ENCODE measurements at places on chromosomes 7 and 10.

- DNase-seq, result no peak
Observed at GRCh38 chr7:137684776-137685175, 162.0 kb downstream of the DGKI start.

DNA sequence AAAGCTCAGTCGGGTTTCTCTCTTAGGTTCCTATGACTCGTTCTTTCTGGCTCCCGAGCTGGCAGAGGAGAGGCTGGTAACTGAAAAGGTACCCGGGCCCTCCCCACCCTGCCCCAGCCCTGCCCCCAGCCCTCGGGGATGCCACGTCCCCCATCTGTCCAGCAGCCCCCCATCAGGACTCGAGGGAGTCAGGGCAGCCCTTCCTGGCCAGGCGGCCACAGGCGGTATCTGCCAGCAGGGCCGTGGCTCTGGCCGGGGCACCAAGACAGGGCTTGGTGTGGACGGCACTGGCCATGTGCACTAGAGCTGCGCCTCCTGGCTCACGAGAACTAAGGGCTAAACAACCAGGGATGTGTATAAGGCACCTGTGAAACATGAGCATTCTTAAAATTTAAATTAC is 29.7 kb downstream of the KNDC1 start:
- no peak for DNase-seq

- peak; percentile 41 for DNase-seq
Observed at GRCh38 chr10:48363617-48364355, 57.3 kb downstream of the MAPK8 start.

DNA sequence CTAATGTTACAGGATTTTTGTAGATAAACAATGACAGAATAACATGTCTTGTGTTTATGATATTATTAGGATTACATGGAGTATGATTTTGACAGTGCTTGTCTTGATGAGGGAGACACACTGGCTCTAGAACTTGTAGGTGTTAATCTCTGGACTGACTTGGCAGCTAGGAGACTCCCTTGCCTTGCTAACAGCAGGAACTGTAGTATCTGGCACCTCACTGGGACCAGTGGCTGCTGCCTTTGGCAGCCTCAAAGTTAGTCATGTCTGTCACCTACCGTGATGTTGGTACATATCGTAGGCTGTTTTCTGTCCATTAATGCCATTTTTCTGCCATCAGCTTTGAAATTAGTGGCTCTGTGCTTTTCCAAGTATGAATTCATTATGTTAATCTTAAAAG is 261.5 kb downstream of the CDK14 start:
- no peak for DNase-seq

GRCh38 chr7:114415064-114415989 is 712 bp downstream of the FOXP2 start:
- no peak for DNase-seq

- DNase-seq, result no peak
Observed at GRCh38 chr7:158266426-158266816, 321.2 kb downstream of the PTPRN2 start.

DNA sequence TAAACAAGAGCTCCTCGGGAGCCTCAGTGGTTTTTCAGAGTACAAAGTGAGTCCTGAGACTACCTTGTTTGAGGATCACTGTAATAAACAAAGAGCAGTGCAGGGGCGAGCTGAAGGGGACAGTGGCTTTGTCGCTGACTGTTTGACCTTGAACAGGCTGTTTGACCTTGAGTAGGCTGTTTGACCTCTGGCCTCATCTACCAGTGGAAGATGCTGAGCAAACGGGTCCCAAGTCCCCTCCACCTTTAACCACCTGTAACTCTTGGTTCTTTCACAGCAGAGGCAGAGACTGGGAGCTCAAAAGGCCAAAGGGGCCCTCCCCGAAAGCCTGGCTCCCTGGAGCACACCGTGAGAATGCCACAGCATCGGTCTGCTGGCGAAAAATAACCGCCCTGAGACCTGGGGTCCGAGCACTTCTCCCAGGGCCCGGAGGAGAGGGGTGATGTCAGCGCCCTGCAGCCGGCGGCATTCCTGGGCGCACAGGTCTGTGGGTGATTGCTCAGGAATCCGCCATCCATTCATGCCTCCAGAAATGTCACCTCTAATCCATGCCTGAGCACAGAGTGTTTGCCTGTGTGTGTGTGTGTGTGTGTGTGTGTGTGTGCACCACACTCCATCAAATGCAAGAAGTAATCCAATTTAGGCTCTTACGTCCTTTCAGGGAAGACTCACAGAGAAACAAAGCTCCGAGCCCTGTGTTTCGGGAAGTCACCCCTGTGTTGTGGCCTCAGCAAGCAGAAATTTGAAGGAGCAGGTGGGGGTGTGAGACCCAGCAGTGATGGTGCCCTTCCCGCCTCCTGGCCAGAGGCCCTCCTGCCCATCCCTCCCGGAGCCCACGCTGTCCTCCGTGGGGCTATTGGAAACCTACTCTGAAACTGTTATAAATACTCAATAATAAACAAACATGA is 66.5 kb downstream of the ASB13 start:
- DNase-seq, result no peak

DNA sequence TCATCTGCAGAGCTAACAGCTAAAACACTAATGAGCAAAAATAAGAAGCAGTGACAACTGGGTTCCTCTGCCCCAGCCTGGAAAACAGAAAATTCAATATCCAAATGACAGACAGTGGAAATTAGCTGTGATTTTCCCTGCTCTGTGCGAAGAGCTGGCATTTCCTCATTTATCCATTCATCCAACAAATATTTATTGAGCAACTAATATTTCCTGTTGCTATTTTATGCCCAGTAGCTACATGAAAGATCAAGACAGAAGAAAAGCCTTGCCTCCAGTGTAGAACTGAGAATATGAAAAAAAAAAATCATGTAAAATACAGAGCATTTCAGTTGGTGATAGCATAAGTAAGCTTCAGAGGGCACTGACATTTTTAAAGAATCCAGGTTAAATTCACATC is 140.9 kb downstream of the ABCA13 start:
- no peak for DNase-seq

DNA sequence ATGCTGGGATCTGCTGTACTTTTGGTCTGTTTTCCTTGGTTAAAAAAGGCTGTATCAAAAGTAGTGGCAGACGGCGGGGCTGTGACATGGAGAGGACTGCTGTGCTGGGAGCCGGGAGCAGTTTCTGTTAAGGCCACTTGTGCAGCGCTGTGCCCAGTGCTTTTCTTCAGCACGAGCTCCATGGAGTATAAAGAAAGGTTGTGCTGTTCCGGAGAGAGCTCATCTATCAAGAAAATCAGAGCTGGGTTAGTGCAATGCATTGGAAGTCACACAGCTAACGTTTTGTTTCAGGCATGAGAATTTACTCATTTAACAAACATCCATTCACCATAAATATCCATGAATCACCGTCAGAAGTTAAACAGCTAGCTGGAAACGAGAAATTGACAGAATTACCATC is 62.0 kb downstream of the KIAA1549 start:
- DNase-seq, result no peak

GRCh38 chr7:27533652-27534081 is 129.0 kb downstream of the HIBADH start:
- no peak for DNase-seq

DNA sequence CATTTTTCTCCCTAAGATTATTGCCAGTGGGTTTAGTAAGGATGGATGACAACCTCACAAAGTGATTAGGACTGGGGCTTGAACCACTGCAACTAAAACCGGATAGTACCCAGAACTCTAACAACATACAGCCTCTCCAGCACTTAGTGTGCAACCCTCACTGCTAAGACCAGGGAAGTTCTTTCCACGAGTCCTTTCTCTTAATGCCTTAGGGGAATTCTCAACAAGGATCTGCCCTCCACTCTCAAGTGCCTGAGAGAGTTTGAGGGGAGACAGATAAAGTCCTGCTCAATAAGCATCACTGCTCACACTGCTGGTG is 104.6 kb downstream of the NRP1 start:
- DNase-seq, result no peak

DNA sequence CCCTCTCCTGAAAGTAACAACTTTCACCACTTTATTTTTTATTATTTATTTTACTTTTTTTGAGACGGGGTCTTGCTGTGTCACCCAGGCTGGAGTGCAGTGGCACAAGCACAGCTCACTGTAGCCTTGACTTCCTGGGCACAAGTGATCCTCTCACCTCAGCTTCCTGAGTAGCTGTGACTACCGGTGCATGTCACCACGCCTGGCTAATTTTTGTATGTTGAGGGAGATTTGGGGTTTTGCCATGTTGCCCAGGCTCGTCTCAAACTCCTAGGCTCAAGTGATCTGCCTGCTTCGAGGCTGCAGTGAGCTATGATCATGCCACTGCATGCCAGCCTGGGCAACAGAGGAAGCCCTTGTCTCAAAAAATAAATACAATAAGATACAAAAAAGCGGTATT is 14.9 kb upstream of the SLIT1 start:
- DNase-seq, result no peak

- DNase-seq, result no peak
Observed at GRCh38 chr10:6185039-6185716, 17.6 kb upstream of the PFKFB3 start.

DNA sequence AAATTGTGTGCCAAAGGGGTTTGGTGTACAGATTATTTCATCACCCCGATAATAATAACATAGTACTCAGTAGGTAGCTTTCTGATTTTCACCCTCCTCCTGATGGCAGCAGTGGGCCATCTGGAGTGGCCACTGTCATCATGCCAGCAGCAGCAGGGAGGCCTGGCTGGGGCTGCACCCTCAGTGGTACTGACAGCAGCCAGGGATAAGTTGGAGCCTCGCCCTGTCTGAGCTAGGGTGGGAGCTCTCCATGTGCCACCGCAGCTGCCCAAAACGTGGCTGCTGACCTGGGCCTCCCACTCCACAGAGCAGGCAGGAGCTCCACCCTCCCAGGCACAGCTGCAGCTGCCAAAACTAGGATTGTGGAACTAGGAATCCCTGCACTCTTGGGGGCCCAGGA is 700.8 kb upstream of the KCND2 start:
- DNase-seq, result no peak

DNA sequence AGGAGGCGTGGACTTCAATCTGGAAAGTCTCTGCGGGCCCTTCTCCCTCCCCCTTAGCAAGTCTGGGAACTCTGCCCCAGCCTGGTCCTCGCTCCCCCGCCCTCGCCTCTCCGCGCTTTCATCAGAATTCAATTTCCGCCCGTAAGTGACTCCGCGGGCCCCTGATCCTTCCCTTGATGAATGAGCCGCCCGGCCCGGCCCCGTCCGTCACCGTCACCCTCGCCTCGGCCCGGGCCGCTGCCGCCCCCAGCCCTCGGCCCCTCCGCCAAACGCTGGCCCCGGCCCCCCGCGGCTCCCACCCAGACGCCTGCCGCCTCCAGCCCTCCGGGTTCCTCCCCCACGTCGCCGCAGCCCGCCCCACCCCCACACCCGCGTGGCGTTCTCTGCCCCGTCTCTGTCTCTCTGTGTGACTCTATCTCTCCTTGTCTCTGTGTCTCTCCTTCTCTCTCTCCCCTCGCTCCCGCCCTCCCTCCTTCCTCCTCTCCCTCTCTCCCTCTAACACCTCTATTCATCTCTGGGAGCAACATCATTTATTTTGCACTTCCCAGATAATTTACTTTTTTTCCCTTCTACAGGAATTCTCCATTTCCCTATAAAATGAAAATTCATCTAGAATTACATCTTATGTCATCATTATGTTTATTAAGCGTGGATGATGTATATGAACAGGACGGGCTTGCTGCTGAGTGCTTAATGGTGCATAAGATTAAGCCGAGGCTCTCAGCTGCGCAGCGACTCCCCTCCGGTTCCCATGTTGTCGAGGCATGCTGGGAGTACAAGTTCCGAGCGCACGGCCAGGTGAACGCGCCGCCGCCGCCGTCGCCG is 91.2 kb upstream of the PAX2 start:
- DNase-seq, result no peak

GRCh38 chr7:149125189-149125862 is 798 bp downstream of the ZNF425 start:
- DNase-seq, result no peak

GRCh38 chr7:71424166-71425035 is 292.5 kb downstream of the GALNT17 start:
- no peak for DNase-seq

- no peak for DNase-seq
Observed at GRCh38 chr10:24385776-24386175, 176.8 kb downstream of the KIAA1217 start.

- peak; percentile 81 for DNase-seq
Observed at GRCh38 chr10:29691564-29692072, 56.8 kb upstream of the SVIL start.

GRCh38 chr7:92836489-92836999 is at the start of gene CDK6:
CDK6 (minus strand) TSS chr7:92836573; CDS start chr7:92833323, 3,250 bp downstream.
- no peak for DNase-seq

DNA sequence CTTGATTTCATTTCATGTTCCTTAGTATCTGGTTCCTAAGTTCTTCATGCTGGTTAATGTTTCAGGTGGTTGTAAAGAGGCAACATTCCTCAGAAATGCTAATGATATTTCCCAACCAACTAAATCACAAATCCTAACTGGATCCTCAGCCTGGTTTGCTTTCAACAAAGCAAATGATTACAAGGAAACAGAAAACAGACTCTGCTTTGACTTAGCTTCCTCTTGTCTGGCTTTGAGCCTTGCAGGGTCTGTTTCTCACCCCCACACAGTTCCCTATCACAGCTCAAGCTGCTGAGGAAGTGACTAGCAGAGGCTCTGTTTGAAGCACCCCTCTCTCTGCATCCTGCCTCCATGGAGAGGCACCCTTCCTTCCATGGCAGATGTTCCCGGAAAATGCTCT is 130.2 kb upstream of the CTTNBP2 start:
- no peak for DNase-seq

GRCh38 chr7:111424768-111425167 is 137.5 kb downstream of the IMMP2L start:
- peak; percentile 5 for DNase-seq

DNA sequence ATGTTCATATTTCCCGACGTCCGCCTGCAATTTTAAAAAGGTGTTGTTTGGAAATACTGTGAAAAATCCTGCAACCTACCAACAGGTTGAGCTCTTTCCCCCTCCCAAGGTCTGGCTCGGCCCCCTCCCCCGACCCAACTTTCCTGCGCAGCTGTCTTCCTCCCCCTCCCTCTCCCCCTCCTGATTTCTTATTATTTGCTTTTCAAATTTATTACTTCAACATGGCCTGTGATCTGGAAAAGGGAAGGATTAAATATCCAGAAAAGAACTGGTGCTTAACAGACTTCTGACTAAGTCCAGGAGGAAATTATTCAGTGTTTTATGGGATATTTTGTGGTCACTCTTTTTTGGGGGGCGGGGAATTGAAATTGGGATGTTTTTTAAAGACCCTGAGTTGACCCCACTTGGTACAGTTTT is 2.4 kb downstream of the ARID5B start:
- no peak for DNase-seq

DNA sequence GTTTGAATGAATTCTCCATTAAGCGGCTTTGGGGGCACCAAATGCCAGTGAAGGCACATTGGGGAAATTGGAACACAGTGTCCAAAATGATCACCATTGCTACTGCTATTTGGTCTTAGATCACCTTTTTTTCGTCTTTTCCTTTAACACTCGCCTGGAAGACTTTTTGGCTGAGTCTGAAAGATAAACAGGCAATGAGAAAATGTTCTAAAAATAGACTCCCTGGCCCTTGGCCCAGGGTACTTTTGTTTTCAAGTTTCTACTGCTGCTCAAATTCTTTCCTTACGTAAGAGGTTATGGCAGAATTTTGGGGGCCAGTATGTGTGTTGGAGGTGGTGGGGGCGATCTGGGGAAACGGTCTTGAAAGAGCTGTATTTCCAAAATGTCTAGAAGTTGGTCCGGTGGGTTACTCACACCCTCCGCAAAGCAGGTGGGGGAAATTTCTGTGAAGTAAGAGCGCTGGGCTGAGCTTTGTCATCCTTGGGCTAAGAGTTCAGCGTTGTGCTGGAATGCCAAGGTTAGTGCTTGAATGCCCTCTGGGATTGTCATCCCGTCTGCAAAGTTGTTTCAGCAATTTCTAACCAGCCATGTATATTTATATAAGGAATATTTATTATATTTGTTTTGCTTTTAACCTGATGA is 1.3 kb upstream of the ITPRIP start:
- peak; percentile 48 for DNase-seq
